ENCODE measurements at places on chromosomes 5 and 9. TPM values are rescaled to one million over a fixed set of nuclear protein-coding genes. Genes with fewer than 3 reads are reported as not detected.

Gene GABRB2
- under 0.01 TPM for total RNA-seq

Gene PAX5
- not detected for total RNA-seq

Gene PCDHB6
- total RNA-seq = under 0.01 TPM

Gene PNPLA7
- total RNA-seq = 0.64 TPM

Gene MEIKIN
- not detected for total RNA-seq

Gene AGXT2
- under 0.01 TPM for total RNA-seq

Gene SCGB3A2
- not detected for total RNA-seq

Gene PHF19
- total RNA-seq = 27.1 TPM

Gene C6
- not detected for total RNA-seq

Gene GARIN3
- not detected for total RNA-seq

Gene PCA3
- total RNA-seq = not detected

Gene ZCCHC7
- 25.0 TPM for total RNA-seq

Gene DBH
- total RNA-seq = not detected

Gene FGF1
- 16.0 TPM for total RNA-seq

Gene KLHL9
- 57.9 TPM for total RNA-seq

Gene SOX30
- not detected for total RNA-seq

Gene PCDHGC3
- total RNA-seq = 35.4 TPM

Gene CCDC187
- total RNA-seq = under 0.01 TPM

Gene IFNK
- not detected for total RNA-seq

Gene GLRA1
- total RNA-seq = not detected

Gene SLC25A2
- 0.64 TPM for total RNA-seq

Gene KCNIP1
- not detected for total RNA-seq

Gene SOWAHA
- under 0.01 TPM for total RNA-seq

Gene SPACA9
- 2.2 TPM for total RNA-seq

Gene LCNL1
- 3.5 TPM for total RNA-seq

Gene TSLP
- total RNA-seq = 0.43 TPM

Gene NUDT12
- 19.9 TPM for total RNA-seq

Gene TMOD1
- 0.97 TPM for total RNA-seq

Gene BBLN
- total RNA-seq = 30.3 TPM

Gene TAF11L8
- not detected for total RNA-seq

Gene DMRT2
- not detected for total RNA-seq

Gene KCNV2
- total RNA-seq = not detected

Gene GADD45G
- total RNA-seq = 0.64 TPM

Data from fibroblast of villous mesenchyme (primary cell).